Thoracic aorta (tissue), 2 donors: ENCODE measurements at places on chromosomes 12 and 14. TPM values are rescaled to one million over a fixed set of nuclear protein-coding genes. Genes with fewer than 3 reads are reported as not detected.

- no peak for DNase-seq
- no peaks in the 10 kb centered on the region for H3K4me1 ChIP-seq
- no peak overlapping the region for H3K27ac ChIP-seq
- H3K4me3 ChIP-seq: no peak overlapping the region
Observed at GRCh38 chr12:46233423-46233822, 35.4 kb downstream of the SLC38A1 start.

FAM90A1 gene
- total RNA-seq: not detected

DNA sequence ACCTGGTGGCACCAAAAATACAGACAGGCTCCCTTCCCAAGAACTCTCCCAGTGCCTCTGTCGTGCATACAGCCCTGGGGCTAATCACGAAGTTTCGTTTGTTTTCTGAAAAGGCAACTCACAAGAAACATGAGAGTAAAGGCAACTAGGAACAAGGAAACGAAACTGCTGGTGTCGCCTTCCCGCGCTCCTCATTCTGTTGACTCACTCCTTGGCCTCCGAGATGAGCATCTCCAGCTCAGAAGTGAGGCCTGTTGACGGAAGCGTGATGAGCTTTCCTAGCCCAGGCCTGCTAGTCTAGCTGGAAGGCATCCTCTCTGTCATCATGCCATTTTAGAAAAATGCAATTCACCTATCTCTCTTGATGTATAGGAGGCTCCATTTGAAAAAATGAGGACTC lies 50.5 kb downstream of the TTC9 start:
- H3K36me3 ChIP-seq: no peaks in the 10 kb centered on the region
- no peaks in the 10 kb centered on the region for H3K4me1 ChIP-seq
- no peak for DNase-seq
- H3K27me3 ChIP-seq: no peaks in the 10 kb centered on the region
- no peak overlapping the region for H3K4me3 ChIP-seq

DNA sequence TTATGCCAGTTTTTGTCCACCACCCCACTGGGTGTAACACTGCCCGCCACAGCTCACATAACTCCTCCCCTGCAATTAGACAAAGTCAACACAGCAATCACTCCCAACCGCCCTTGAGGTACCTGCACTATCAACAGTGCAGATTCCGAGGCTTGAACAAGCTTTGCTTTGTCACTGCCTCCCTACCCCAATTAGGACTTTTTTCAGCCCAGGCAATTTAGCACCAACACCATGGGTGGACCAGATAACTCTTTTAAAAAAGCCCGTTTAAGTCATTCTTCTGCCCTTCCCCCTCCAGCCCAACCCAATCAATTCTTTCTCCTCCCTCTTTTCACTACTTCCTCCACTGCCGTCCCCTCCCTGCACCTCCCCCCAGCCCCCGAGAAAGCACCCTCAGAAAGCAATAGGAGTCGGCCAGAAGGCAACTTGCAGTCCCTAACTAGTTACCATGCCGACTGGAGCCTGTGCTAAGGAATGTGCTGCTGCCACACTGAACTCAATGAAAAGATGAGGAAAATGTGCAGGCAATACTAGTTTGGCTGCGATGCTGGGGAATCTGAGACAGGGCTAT lies 45.7 kb upstream of the OTX2 start:
- no peaks in the 10 kb centered on the region for H3K4me1 ChIP-seq
- no peak overlapping the region for H3K27ac ChIP-seq
- H3K4me3 ChIP-seq: no peak overlapping the region
- DNase-seq: no peak
- no peaks in the 10 kb centered on the region for H3K27me3 ChIP-seq
- no peaks in the 10 kb centered on the region for H3K36me3 ChIP-seq

GRCh38 chr12:97299847-97300246 lies 162.8 kb upstream of the RMST start:
- H3K27me3 ChIP-seq: no peaks in the 10 kb centered on the region
- H3K4me3 ChIP-seq: no peak overlapping the region
- no peaks in the 10 kb centered on the region for H3K4me1 ChIP-seq
- H3K27ac ChIP-seq: no peak overlapping the region
- H3K36me3 ChIP-seq: no peaks in the 10 kb centered on the region
- no peak for DNase-seq

DNA sequence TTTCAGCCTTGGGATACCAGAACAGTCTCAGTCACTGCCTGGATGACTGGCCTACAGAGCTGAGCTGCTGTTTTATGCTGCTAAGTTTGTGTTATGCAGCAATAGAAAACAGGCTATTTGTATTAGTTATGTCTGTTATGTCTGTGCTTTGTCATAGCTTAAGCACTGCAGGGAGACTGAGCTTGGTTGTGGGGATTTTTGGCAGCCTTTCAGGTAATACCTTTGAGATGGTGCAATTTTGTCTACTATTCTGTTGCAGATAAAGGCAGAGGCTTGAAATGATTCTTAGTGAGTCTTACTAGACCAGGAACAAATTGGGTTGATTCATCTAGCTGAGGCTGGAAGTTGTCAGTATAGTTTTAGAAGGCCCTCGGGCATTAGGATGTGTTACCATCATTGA lies 201.3 kb upstream of the RBM19 start:
- H3K36me3 ChIP-seq: no peaks in the 10 kb centered on the region
- no peak overlapping the region for H3K27ac ChIP-seq
- DNase-seq: no peak
- no peaks in the 10 kb centered on the region for H3K4me1 ChIP-seq

DNA sequence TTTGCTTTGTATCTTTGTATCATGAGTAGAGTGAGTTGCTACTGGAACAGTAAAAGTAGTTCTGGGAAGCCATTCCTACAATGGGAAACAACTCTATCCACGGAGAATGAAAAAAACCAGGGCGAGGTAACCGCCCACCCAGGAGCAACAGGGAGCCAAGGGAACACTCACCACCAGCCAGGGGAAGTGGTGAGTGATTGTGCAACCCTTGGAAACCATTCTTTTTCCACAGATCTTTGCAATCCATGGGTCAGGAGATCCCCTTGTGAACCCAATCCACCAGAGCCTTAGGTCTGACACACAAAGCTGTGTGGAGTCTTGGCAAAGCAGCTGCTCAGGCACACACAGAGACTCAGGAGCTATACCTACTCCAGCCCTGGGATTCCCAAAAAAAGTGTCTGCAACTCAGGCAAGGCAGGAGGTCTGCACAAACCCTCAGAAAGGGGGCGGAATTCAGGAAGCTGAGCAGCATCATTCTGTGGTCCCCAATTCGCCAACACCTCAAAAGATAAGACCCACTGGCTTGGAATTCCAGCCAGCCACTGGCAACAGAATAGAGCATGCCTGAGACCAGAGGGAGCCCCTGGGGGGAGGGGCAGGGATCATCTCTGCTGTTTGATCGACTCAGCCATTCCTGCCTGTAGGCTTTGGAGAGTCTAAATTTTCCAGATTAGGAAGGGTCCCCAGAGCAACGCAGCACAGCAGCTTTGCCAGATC lies 52.1 kb upstream of the PPFIA2 start:
- H3K4me3 ChIP-seq: no peak overlapping the region
- H3K36me3 ChIP-seq: no peaks in the 10 kb centered on the region
- H3K4me1 ChIP-seq: peaks cover 15% of the 10 kb centered on the region
- H3K27ac ChIP-seq: no peak overlapping the region
- H3K27me3 ChIP-seq: no peaks in the 10 kb centered on the region
